ENCODE measurements at places on chromosomes 7 and 10.
A peak's percentile ranks its signal among the peaks of the same experiment; 100 is the strongest.

GRCh38 chr7:151481650-151482505, 37.8 kb downstream of the RHEB start:
- DNase-seq: no peak

DNA sequence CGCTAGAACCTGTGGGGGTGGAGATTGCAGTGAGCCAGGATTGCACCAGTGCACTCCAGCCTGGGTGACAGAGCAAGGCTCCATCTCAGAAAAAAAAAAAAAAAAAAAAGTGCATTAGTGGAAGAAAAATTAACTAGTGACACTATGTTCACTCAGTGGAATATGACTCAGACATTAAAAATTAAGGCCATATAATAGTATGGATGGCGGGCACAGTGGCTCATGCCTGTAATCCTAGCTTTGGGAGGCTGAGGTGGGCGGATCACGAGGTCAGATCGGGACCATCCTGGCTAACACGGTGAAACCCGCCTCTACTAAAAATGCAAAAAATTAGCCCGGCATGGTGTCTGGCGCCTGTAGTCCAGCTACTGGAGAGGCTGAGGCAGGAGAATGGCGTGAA, 3.4 kb downstream of the PHYH start:
- DNase-seq: no peak

DNA sequence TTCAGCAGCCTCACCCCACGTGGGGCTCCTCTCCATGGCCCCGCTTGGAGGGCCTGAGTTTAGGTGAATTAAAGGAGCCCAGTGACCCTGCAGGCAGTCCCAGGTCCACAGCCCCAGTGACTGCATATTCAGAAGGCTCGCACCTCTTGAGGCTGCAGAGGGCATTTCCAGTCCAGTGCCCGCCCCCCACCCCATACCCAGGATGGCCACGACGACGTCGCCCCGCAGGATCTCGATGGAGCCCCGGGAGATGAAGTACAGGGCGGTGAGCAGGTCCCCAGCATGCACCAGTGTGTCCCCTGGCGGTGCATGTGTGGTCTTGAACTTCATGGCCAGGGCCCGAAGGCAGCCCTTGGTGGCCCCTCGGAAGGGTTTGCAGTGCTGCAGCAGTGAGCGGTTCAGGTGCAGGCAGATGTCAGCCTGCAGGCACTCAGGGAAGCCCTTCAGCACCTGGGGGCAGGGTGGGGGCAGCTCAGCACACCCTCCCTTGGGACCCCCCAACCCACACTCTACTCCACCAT, 28.1 kb downstream of the KCNH2 start:
- DNase-seq: no peak

DNA sequence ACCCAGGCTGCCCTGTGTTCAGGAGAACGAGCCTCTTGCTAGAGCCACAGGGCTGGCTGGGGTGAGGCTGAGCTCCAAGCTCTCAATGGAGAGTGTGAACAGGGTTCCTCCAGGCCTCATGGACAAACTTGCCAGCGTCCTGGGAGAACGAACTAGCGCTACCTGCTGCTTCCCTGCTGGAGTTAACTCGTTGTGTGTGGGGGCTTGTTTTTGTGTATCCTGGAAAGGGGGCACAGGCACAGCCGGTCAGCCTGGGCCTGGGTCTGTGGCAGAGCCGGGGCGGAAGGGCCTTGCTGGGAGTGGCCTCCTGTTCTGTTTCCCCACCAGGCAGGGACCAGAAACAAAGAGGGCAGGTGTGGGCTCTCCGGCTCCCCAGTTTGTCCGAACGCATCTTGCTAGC, 259.2 kb downstream of the DNAJB6 start:
- no peak for DNase-seq

DNA sequence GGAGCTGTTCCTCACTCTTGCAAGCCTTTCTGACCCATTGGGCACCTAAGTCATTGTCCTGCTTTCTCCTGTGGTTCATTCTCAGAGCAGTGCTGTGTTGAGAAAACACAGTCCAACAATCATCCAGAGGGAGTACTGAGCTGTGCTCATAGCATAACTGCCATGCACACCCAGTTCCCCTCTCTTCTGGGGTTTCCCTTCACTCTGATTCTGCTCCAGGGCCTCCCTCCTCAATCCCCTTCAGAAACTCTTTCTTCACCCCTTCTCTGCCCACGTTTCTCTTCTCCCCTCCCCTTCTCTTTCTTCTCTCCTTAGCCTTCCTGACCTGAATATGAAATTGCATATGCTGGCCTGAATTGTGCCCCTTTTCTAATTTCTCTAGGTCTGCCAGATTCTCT, 155.8 kb downstream of the AOAH start:
- no peak for DNase-seq

DNA sequence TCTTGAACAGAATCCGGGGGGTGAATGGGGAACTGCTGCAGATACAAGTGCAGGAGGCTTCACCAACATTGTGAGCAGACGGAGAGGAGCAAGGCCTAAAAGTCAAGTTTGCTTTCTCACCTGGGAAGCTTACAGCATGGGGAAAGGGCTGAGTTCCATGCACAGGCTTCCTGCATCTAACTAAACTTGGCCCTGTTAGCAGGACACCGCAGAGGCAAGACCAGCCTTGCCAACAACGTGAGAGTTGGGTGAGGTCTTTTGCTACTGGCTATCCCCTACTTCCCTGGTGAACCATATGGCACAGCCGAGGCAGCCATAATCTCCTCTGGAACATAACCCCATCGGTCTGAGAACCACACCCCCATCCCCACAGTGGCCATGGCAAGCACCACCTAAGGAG, 14.2 kb upstream of the ADAM22 start:
- no peak for DNase-seq

DNA sequence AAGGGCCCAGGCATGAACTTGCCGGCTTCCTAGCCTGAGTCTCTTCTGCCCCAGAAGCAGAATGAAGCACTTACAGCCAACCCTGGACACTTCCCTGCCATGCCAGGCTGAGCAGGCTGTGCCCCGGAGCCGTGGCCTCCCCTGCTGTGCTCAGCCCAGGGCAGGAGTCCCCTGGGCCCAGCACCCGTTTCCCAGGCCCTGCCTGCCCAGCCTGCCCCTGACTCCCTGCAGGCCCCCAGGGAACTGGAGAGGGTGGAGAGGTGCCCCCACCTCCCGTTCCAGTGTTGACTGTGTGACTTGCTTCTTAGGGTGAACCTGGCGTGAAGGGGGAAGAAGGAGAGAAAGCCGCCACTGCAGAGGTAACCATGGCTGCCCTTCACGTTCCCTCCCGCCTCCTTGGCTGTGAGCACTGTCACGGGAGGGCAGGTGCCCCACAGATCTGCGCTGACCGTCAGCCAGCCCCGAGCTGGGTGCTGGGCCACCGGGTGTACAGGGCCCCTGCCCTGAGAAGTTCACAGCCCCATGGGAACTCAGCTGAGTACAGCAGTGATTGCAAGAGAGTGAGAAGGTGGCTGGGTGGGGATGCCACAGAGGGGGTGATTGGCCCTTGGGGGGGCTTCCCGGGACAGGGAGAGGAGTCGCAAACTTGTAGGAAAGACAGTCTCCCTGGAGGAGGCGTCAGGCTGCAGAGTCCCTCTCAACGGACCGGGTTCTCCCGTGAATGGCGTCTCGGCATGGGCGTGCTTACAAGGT, 75.9 kb downstream of the MYL10 start:
- peak; percentile 11 for DNase-seq

- DNase-seq: no peak
Observed at GRCh38 chr10:106872176-106872575, 292.3 kb downstream of the SORCS1 start.
